Activated CD4-positive, alpha-beta T cell treated with anti-CD3 and anti-CD28 coated beads for 36 hours (primary cell): ENCODE measurements at places on chromosomes 7 and 10. TPM values are rescaled to one million over a fixed set of nuclear protein-coding genes. Genes with fewer than 3 reads are reported as not detected.

The PLEKHS1 gene
- total RNA-seq: 0.09 TPM

GRCh38 chr7:106104721-106105260 lies 7.3 kb downstream of the SYPL1 start:
- no peak for DNase-seq

- DNase-seq: peak; percentile 46
These were observed 114.1 kb downstream of the VIPR2 start for GRCh38 chr7:159030490-159031134.

DNA sequence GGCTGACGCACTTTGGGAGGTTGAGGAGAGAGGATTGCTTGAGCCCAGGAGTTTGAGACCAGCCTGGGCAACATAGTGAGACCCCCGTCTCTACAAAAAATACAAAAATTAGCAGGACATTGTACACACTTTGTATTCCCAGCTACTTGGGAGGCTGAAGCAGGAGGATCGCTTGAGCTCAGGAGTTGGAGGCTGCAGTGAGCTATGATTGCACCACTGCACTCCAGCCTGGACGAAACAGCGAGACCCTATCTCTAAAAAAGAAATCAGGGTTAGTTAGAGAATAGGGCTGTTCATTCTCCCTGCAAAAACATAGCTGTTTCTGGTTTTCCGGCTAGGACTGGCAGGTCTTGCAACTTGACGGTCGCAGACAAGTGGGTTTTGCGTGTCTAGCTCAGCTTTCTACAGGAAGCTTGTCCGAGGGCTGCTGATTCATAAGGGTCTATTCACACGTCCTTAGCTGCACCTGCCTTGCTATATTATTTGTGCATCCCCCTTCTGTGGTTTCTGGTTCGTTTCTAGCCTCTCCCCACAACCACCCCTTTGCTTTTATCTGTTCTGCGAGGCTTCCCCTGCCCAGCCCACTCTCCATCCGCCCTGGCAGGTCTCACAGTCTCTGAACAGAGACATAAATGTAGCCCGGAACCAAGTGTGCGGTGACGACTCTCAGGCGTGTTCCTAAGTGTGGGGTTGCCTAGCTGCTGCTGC lies 10.7 kb downstream of the AMZ1 start:
- DNase-seq: peak; percentile 76

GRCh38 chr7:85186521-85187241 lies at the start of gene SEMA3D:
SEMA3D (minus strand) TSS chr7:85187056; CDS start chr7:85121891, 65,165 bp downstream.
- DNase-seq: peak; percentile 56
